Progenitor cell of endocrine pancreas (in vitro differentiated cells): ENCODE measurements at places on chromosomes 3 and 15.

DNA sequence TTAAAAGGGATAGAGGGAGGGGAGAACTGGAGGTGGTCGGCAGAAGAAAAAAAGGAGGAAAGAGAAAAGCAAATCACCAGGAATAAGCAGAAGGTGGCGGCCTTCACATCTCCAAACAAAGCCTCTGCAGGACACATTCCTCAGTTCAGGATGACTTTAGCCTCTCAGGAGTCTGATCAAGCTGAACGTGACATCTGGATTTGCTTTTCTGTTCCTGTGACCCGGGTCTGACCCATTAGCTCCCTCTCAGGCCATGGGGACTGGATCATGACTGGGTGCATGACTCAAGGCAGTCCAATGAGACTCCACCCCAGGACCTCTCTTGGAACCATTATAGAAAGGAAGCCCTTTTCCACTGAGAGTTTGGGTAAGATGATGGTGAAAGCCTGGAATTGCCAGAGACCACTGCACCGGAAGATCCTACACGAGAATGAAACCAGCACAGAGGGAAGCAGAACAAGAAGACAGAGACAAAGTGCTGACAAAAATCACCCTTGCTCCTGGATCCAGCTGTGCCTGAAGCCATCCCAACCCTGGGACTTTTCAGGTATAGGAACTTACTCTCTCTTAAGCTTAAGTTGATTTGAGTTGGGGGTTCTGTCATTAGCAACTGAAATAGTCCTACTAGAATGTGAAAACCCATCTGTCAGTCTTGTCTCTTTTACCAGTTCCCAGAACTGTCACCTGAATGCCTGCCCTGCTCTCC lies 45.4 kb upstream of the RAD18 start:
- H3K4me1 ChIP-seq: peaks cover 2% of the 10 kb centered on the region
- H3K27me3 ChIP-seq: no peaks in the 10 kb centered on the region
- H3K27ac ChIP-seq: no peak overlapping the region

DNA sequence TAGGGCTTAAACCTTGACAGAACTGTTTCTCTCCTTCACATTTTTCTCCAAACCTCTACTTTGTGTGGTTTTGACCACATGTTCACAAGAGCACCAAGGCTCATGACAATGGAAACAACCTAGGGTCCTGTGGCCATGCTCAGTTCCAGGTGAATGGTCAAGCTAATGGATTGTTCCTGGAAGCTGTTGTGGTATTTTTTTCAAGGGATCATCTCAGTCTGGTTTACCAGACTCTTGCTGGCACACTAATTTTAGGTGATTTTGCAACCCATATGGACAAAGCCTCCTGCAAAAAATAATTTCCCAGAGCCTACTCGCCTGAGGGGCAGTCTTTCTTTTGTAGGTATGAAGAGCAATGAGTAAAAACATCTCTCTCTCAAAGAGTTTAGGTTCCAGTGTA lies 67.2 kb downstream of the LSAMP start:
- no peak for DNase-seq
- H3K4me3 ChIP-seq: no peak overlapping the region
- peaks cover 2% of the 10 kb centered on the region for H3K4me1 ChIP-seq
- H3K27ac ChIP-seq: no peak overlapping the region

DNA sequence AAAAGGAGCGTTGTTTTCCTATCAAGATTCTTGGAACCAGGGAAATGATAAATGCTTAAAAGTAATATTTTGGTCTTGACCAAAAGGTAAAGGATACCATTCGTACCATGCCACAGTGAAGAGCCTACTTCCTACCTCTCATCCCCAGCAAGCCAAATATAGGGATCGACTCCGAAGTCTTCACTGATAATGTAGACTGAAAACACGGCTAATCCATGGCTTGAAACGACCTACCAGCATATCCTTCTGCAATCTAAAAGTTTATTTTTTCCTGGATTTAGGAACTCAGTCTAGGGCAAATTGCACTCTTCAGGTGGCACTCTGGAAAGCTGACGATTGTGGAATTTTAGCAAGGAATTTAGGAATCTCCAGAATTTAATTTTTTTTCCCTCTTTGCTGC lies 1.9 kb upstream of the SEMA6D start:
- H3K4me3 ChIP-seq: no peak overlapping the region
- H3K36me3 ChIP-seq: no peaks in the 10 kb centered on the region
- no peak overlapping the region for H3K27ac ChIP-seq
- peaks cover 17% of the 10 kb centered on the region for H3K4me1 ChIP-seq
- H3K27me3 ChIP-seq: peaks cover 20% of the 10 kb centered on the region

DNA sequence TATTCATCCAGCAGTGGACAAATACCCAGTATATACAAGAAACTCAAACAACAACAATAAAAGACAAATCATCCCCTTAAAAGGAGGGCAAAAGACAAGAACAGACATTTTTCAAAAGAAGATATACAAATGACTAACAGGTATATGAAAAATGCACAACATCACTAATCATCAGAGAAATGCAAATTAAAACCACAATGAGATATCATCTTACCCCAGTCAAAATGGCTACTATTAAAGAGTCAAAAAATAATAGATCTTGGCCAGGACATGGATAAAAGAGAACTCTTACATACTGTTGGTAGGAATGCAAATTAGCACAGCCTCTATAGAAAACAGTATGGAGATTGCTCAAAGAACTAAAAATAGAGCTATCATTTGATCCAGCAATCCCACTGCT lies 16.9 kb downstream of the DHX36 start:
- H3K27ac ChIP-seq: no peak overlapping the region
- H3K4me3 ChIP-seq: no peak overlapping the region
- no peak for DNase-seq
- no peaks in the 10 kb centered on the region for H3K27me3 ChIP-seq
- peaks cover 27% of the 10 kb centered on the region for H3K36me3 ChIP-seq
- no peaks in the 10 kb centered on the region for H3K4me1 ChIP-seq

GRCh38 chr3:151835751-151836525 lies 22.0 kb downstream of the AADAC start:
- H3K4me1 ChIP-seq: peaks cover 11% of the 10 kb centered on the region
- DNase-seq: no peak
- no peaks in the 10 kb centered on the region for H3K36me3 ChIP-seq
- no peaks in the 10 kb centered on the region for H3K27me3 ChIP-seq

DNA sequence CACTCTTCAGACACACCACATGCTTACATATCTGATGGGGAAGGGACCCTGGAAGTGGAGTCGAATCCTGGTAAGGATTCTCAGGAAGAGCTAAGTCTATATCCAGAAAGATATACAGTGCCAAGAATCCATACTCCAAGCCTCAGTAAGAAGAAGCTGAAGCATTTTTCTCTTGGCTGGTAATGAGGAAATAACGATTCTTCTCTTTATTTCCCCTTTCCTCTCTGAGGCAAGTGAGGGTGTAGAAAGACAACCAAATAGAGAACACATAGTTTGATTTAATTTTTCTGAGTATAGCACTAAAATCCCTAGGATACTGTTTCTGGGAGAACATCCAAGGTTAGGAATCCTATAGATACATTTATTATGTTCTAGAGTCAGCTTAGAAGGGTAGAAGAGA lies 857.3 kb downstream of the TUSC7 start:
- no peaks in the 10 kb centered on the region for H3K27me3 ChIP-seq
- no peaks in the 10 kb centered on the region for H3K36me3 ChIP-seq
- no peak overlapping the region for H3K27ac ChIP-seq
- H3K4me1 ChIP-seq: peaks cover 15% of the 10 kb centered on the region

- no peaks in the 10 kb centered on the region for H3K36me3 ChIP-seq
- no peak for DNase-seq
- no peaks in the 10 kb centered on the region for H3K27me3 ChIP-seq
- no peak overlapping the region for H3K27ac ChIP-seq
- no peaks in the 10 kb centered on the region for H3K4me1 ChIP-seq
- H3K4me3 ChIP-seq: no peak overlapping the region
Observed at GRCh38 chr3:175619369-175619768, 760.2 kb downstream of the NAALADL2 start.

DNA sequence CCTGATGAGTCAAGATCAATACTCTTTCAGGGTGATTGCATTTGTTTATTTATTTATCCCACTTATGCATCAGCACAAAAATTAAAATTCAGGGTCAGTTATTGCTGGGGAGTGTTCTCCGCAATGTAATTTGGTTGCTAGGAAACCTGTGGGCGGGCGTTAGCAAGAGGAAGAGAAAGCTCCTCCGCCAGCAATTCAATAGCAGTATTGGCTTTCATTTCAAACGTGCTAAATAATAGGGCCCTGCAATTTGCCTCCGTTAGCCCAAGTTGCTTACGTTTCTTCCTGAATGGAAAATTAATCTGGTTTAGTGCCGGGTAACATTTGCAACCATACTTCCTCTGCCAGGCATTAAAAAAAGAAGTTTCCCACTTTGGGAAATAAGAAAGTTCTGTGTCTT lies 35.5 kb upstream of the PLCL2 start:
- no peaks in the 10 kb centered on the region for H3K36me3 ChIP-seq
- H3K4me3 ChIP-seq: no peak overlapping the region
- no peak overlapping the region for H3K27ac ChIP-seq
- peaks cover 8% of the 10 kb centered on the region for H3K4me1 ChIP-seq
- H3K27me3 ChIP-seq: no peaks in the 10 kb centered on the region

DNA sequence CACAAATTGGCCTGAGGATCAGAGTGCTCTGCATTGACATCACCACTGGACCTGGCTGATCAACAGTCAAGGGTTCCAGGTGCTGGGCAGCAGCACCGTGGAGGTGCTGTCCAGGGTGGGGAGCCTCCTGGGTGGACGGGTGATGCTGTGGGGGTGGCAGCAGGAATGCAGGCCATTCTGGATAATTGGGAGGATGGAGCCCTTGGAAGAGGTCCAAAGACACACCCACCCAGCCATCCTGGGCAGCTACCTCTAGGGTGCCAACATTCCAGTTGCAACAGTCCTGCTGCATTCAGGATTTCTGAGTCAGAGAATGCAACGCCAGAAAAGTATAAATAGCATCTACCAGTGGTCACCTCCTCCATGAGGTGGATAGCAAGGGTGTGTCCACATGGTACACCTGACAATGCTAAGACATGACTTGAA lies 26.8 kb downstream of the STARD5 start:
- H3K27ac ChIP-seq: no peak overlapping the region
- H3K4me3 ChIP-seq: no peak overlapping the region
- no peak for DNase-seq
- peaks cover 19% of the 10 kb centered on the region for H3K27me3 ChIP-seq
- H3K4me1 ChIP-seq: peaks cover 3% of the 10 kb centered on the region

DNA sequence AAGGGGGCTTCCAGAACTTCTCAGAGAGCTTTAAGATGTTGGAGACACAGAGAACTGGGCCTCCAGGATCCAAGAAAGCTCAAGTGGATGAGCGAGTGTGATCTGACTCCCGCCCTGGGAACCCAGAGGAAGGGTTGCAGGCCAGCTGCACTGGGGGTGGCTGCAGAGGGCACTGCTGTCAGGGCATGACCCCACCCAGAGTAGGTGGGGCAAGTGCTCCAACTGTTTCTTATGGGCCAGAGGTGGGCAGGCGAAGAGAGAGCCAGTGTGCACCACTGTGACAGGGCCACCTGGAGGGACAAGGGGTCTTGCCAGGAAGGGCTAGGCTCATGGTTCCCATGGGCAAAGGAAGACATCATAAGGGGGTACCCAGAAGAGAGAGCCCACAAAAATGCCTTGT lies 48.8 kb downstream of the EXOG start:
- no peaks in the 10 kb centered on the region for H3K36me3 ChIP-seq
- no peak for DNase-seq
- no peaks in the 10 kb centered on the region for H3K27me3 ChIP-seq
- H3K4me3 ChIP-seq: no peak overlapping the region
- peaks cover 32% of the 10 kb centered on the region for H3K4me1 ChIP-seq

DNA sequence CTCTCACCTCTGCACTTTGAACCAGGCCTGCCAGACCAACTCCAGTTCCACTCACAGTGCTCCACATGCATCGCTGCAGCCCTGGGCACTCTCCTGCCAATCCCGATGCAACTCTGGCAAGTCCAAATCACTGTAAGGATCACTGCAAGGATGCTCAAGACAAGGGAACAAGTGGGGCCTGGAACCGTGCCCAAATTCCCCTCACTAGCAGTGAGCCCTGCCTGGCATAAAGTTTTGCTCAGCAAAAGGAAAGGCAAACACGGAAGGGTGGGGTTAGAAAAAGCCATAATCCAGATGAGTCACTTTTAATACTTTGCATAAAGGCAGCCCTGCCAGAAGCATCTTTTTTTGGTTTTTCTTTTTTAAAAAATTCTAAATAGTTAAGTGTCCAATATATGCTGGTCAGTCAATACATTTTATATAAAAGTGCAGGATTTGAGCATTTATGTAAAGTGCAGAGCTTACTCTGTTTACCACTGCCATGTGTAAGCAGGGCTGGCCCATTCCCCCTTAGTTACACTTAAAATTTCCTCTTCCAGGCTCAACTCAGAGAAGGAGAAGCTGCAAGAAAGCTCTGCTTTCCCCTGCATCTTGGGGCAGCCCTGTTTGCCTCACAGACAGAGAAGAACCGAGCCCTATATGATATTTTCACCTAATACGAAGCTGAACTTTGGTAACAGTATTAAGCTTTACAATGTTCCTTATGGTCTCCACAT lies 102.2 kb downstream of the CD47 start:
- no peak overlapping the region for H3K27ac ChIP-seq
- DNase-seq: no peak
- H3K36me3 ChIP-seq: no peaks in the 10 kb centered on the region

DNA sequence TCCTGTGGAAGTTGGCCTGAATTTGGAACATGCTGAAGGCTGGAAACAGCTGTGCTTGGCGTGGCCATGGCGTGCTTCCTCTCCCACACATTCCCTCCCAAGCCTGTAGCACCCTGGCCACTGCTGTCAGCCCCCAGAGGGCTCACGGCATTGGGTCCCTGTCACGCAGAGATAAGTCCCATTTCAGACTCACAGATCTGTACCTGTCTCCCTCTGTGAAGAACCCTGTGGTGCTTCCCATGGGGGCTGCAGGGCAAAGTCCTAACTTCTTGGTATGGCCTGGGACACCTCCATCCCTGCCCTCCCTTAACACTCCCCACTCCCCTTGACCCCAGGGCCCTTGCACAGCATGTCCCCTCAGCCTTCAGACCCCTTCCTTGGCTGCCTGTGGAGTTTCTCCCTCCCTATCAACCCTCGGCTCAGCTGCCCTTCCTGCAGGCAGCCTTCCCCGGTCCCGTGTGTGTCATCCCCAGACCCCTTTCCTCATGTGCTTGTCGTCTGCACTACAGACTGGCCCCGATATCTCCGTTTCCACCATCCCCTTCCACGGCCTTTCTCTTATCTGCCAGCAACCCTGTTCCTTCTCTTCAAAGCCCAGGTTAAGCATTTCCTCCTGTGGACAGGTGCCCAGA lies 28.6 kb downstream of the ABTB1 start:
- H3K4me1 ChIP-seq: no peaks in the 10 kb centered on the region
- DNase-seq: no peak
- H3K4me3 ChIP-seq: no peak overlapping the region
